ENCODE measurements at places on chromosomes 1 and 21.

DNA sequence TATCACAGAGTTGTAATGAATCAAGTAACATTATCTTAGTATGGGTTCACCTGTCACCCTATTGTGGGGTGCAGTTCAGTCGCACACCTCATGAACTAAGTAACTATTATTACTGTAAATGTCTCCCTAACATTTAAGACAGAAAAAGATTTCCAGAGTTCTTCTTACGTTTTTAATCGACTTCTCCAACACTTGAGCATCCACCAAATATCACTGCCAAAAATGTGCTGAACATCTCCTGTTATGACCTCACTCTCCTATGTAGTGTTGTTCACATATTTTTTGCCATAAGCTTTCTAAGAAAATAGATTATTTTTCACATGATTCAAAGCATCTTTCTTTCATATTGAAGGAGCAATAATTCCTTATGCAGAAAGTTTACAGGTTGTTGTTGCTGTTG lies 1.3 kb downstream of the TTLL7 start:
- DNase-seq, result no peak

DNA sequence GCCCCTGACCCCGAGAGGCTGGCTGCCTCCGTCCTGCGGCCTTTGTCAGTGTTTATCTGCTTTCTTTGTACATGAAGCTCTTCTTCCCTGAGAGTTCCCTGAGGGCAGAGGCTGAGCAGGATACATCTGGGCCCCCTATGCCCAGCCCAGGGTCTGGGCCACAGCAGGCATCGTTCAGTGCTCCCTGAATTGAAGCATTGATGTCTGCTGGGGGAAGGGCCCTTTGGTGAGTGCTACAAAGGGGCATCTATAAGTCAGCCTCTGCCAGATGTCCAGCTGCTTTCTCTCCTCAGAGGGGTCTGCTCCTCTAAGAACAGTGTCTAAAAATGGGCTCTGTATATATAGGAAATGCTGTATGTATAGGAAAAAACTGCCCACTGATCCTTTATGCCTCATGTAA lies 2.1 kb downstream of the HEYL start:
- no peak for DNase-seq

DNA sequence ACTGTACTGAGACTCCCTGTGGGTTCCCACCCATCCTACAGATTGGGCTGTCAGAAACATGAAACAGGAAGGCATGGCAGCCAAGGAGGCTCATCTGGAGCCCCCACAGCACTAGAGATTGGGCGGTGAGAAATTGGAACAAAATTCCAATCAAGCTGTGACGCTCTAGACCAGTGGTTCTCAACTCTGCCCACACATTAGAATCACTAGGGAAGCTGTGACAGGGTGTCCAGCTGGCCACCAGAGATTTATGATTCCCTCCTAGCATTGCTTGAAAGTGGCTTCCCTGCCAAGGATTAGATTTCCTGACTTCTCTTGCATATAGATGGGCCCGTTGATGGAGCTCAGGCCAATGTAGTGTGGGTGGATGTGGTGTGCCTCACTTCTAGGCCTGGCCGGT lies 187.5 kb upstream of the ZC3H12A start:
- no peak for DNase-seq

GRCh38 chr1:233005703-233006102 lies 55.3 kb downstream of the NTPCR start:
- no peak for DNase-seq

- no peak for DNase-seq
Measured at GRCh38 chr1:29934255-29934772, 698.0 kb downstream of the PTPRU start.

DNA sequence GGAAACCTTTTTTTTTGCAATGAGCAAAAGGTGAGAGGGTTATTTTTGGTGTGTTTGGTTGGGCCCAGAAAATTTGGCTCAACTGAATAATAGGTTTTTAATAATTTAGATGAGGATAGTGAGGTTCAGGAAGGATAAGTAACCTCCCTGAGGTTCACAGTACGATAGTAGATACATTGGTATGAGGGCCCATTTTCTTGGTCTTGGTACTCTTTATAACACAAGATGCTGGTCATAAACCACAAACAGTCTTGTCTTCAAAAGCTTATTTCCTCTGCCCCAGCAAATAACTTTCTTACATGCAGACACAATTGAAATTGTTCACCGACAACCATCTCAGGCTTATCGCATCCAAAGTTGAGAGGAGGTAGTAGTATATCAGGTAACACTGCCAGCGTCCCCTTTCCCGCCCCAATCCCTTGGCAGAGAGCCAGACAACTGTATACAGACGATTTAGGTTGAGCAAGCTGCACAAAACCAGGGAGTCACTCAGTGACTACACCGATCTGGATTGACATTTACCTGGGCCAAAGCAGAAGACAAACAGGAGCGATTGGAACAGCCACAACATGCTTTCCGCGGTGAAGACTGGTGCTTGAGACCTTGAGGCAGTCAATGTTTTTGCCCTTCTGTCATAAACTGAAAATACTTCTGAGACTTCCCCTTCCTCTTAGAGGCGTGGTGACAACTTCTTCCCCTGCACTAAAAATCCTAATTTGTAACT lies at the start of gene SLAMF6:
Gene SLAMF6, minus strand, starts transcription at position 634 of the 724 bp plus-strand sequence. Its CDS starts 63 bp downstream, at position 571.
- DNase-seq, result peak; percentile 32

DNA sequence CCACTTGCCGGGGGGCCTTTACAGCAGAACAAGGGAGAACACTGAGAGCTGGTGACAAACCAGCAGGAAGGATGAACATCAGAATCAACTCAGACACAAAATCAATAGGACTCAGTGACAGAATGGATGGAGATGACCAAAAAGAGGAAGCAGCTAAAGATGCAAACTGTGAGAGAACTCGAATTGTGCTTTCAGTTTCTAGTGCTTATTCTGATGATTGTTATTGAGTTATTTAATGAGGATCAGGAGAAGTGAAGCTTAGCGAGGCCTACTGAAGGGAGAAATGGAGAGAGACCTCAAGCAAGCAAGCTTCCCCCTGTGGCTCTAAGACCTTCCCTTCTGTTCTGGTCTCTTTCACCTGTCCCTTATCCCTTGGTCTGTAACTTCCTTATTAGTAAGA lies 30.3 kb upstream of the TMEM125 start:
- peak; percentile 52 for DNase-seq

- DNase-seq, result no peak
Measured at GRCh38 chr1:186375929-186376319, 286 bp downstream of the ODR4 start.

DNA sequence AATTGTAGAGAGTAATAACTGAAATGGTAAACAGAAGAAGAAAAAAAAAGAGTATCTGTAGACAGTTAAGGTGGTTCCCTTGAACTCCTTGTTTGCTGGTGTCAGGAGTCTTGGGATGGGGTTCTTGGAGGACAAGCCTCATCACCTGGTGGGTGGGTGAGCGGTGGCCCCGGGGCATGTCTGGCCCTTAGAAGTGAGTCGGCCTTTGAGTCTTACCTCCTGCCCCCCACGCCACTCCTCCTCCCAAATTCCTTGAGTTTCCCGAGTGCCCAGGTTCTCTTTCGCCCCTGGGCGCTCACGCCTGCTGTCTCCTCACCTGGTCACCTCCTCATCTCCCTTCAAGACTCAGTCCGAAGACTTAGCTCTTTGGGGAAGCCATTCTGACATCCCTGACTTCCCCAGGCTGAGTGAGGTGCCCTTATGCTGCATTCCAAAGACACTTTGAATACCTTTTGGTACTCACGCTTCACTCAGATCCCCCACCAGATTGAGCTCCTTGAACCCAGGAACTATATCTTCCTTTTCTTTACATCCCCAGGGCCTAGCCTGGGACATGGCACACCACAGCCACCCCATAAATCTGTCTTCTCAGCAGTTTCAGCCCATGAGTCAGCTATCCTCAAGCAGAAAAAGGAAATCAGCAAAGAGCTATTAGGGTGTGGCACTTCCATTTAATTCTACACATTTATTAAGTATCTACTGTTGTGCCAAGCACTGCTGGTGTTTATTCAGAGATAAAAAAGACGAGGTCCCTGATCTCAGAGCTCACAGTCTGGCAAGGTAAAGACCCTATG lies 13.5 kb upstream of the IKBKE start:
- DNase-seq, result no peak

GRCh38 chr1:212958175-212958574 lies 7.8 kb downstream of the VASH2 start:
- DNase-seq, result no peak

DNA sequence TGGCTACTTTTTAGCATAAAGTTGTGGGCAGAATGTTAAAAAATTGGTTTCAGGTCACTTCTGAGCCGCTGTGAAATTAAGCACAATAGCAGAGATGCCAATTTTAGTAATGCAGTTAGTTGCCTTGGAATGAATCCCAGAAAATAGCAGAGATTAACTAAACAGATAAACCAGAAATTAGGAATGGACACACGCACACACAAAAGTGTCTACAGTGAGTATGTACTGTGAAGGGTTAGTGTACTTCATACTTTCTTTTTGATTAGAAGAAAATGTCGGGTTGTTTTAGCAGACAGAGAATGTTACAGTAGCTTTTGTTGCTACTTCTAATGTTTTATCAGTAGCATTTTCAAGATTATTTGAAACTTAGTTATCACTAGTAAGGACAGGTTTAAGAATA lies 106.7 kb downstream of the LEPR start:
- DNase-seq, result no peak

DNA sequence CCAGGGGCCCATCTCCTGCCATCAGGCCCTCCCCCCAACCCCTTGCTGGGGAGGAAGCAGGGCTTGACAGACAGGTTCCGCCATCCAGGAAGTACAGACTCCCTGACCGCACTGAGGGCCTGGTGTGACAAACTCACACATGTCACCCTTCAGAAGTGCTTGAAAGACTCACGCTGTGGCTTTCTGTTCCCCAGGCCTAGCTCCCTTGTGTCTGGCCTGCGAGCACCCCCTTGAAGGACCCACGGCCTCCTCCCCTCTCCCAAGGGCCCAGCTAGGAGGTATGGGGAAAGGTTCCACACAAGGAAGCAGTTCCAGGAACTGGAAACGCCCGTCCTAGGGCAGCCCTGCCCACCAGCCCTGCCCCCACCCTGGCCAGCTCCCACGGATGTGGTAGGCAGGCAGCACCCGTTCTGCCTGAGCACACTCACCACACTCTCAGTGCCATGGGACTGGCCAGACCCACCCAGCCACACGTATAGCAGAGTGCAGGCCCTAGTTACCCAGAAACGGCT lies 26.7 kb downstream of the SLC2A1 start:
- DNase-seq, result peak; percentile 72

DNA sequence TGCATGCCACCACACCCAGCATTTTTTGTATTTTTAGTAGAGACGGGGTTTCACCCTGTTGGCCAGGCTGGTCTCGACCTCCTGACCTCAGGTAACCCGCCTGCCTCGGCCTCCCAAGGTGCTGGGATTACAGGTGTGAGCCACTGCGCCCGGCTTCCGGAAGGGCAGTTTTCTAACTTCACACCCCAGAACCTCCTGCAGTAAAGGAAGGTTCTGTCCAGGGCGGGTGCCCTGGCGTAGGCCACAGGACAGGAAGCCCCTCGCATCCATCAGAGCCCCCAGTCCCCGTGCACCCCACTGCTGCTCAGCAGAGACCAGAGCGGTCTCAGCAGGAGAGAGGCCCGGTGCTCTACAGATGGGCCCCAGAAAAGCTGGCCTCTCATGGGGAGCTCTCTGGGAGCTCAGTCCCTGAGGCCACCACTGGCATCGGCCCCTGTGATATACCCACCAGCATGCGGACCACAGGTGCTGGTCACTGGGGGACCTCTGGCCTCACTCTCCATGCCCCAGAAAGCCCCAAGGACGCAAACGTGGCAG lies 4.1 kb upstream of the DNMT3L start:
- DNase-seq, result no peak

DNA sequence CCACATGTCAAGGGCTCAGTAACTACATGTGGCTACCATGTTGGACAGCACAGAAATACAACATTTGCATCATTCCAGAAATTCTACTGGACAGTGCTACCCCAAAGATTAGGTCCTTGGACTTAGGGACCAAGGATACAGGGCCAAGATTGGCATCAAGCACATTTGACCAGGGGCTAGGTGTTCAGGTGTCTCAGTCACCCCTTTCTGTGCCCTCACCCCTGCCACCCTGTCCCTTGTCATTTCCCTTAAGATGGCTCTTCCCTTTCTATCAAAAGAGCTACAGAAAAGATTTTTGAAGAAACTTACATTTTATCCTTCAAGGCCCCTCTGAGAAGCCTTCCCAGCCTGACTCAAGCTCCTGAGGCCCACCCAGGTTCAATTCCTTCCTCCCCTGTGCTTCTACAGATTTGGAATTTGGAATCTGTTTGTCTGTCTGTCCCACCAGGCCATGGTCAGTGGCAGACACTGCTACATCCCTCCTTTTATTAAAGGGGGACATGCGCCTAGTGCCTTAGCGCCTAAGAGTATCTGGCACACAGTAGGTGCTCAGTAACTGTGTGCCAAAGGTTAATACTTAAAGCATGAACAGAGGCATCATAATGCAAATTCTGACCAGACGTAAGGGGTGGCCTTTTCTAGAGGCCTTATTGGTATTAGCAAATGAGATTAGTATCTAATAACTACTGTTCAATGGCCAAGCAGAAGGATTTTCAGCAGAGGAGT lies 21.4 kb downstream of the CSF1 start:
- DNase-seq, result no peak

- DNase-seq, result no peak
Measured at GRCh38 chr1:43465505-43466067, 11.9 kb upstream of the HYI start.

DNA sequence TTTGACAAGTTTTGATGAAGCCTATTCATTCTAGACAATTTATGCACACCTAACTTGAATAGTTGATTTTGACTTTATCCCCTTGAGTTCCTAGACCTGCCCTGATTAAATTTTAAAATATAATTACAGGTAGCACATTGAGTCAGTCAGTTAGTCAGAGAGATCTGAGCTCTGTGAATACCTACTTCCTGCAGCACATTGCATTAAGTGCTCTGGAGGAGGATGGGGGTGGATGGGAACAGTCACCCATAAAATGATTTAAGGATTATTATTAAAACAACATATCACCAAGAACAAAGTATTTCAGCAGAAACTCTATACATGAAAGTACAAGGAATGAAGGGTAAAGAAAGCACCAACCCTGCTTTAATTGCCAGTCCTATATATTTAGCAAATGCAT lies 11.8 kb upstream of the RPF1 start:
- no peak for DNase-seq

- DNase-seq, result no peak
Measured at GRCh38 chr1:182955596-182956588, 2.9 kb upstream of the SHCBP1L start.

DNA sequence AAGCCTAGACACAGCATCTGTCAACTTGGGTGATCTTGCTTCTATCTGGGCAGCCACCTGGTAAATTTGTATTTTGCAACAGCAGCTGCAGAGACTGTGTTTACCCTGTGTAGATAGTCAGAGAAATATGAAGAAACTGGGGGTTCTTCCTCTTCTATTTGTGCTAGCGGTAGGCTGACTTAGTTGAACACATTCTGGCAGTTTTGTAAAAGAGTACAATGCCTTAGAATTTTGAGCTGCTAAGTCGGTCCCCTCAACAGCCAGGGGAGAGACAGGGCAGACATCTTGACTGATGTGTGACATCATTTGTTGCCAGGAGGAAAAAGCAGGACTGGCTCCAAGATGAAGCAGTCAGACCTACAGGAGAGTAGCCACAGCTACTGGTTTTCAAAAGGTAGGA lies 53.7 kb downstream of the KCNJ6 start:
- no peak for DNase-seq

DNA sequence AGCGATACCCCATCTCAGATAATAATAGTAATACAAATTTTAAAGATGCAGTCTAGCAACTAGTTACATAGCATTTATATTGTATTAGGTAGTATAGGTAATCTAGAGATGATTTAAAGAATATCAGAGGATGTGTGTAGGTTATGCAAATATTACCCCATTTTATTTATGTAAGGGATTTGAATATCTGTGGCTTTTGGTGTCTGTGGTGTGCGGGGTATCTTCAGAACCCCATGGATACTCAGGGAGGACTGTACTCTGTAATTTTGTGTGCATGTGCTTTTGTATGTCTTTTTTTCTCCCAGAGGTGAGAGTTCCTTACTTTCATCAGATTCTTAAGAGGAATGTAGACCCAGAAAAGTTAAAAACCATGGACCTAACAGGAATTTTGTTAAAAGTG lies 12.8 kb downstream of the RNF2 start:
- no peak for DNase-seq
